ENCODE measurements at places on chromosomes 2 and 18.

- H3K4me3 ChIP-seq, result no peak overlapping the region
- no peaks in the 10 kb centered on the region for H3K4me1 ChIP-seq
- peak; percentile 26 for DNase-seq
- H3K27me3 ChIP-seq, result no peaks in the 10 kb centered on the region
- no peaks in the 10 kb centered on the region for H3K36me3 ChIP-seq
Measured at GRCh38 chr2:129768036-129768386, 211.5 kb upstream of the RAB6C start.

DNA sequence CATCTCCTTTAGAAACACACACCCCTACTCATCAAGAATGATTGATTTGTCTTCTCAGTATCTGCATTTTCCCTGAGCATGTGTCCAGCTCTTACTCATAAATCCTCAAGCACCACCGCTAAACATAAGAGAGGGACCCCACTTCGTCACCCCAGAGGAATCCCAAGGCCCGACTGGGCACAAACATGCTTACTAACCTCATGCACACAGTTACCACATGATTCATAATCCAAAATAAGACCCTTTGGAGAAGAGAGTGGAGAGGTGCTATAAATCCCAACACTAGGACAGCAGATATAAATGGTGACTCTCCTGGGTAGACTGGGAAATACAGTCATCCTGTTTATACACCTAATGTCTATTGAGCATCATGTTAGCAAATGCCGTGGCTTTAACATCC lies 843.2 kb upstream of the ID2 start:
- no peak overlapping the region for H3K4me3 ChIP-seq
- H3K36me3 ChIP-seq, result peaks cover 18% of the 10 kb centered on the region
- DNase-seq, result no peak
- H3K27me3 ChIP-seq, result no peaks in the 10 kb centered on the region
- H3K4me1 ChIP-seq, result peaks cover 31% of the 10 kb centered on the region
- no peak overlapping the region for H3K27ac ChIP-seq

GRCh38 chr18:6566338-6566911 lies 151.7 kb upstream of the L3MBTL4 start:
- H3K4me3 ChIP-seq, result no peak overlapping the region
- no peaks in the 10 kb centered on the region for H3K4me1 ChIP-seq
- DNase-seq, result no peak
- no peaks in the 10 kb centered on the region for H3K36me3 ChIP-seq

DNA sequence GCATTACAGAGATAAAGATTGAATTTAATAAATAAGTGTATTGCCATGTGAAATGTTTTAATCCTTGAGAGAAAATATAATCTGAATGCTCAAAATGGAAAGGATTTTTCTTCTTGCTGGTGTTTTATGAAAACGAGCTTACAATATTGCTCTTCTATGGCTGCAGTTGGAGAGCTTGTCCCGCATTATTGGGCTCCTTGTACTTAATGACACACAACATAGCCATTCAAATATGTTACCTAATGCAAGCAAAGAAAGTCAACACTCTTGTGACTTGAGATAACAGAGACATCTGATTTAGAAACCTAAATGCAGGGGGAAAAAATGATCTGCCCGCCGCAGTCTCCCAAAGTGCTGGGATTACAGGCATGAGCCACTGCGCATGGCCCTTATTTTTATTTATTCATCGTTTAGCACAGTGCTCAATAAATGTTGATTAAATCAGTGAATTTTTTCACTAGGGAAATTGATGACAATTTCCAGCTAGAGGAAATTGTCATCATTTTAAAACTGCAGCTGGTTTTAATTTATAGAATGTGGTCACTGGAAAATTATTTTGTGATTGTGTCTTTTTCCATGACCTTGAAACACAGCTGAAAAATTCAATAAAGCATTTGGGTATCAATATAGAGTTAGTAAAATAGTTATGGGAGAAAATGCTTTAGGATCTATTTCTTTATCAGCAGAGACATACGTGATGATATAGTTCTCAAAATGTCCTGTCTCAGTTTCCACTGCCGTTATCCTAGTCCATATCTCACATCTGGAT lies 2.4 kb upstream of the PRKD3 start:
- no peak overlapping the region for H3K4me3 ChIP-seq
- H3K27ac ChIP-seq, result no peak overlapping the region
- no peak for DNase-seq

DNA sequence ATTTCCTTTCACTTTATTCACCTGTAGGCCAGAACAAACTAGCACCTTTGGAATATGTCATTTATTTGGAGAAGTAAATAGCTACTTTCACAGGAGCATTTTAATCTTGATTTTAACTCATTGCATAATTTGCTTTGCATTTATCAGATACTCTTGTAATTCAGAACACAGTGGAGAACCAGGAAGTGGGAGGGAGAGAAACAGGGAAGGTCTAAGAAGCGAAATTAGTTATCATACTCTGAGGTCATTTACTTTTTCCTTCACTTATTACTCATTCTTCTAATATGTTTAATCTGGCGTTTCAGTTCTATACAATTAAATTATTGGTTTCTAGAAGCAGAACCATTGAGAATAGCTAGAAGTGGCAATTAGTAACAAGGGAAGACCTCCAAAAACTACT lies 20.7 kb downstream of the RBM44 start:
- no peak overlapping the region for H3K4me3 ChIP-seq
- H3K27me3 ChIP-seq, result no peaks in the 10 kb centered on the region
- H3K4me1 ChIP-seq, result peaks cover 17% of the 10 kb centered on the region
- H3K36me3 ChIP-seq, result no peaks in the 10 kb centered on the region
- no peak for DNase-seq
- no peak overlapping the region for H3K27ac ChIP-seq

GRCh38 chr2:135208016-135208415 lies 155.9 kb downstream of the RAB3GAP1 start:
- no peaks in the 10 kb centered on the region for H3K36me3 ChIP-seq
- no peaks in the 10 kb centered on the region for H3K4me1 ChIP-seq
- H3K4me3 ChIP-seq, result no peak overlapping the region
- H3K27me3 ChIP-seq, result no peaks in the 10 kb centered on the region
- H3K27ac ChIP-seq, result no peak overlapping the region

GRCh38 chr2:7997279-7997678 lies 684.6 kb upstream of the ID2 start:
- peaks cover 26% of the 10 kb centered on the region for H3K4me1 ChIP-seq
- no peak overlapping the region for H3K27ac ChIP-seq
- H3K4me3 ChIP-seq, result no peak overlapping the region
- no peaks in the 10 kb centered on the region for H3K27me3 ChIP-seq
- DNase-seq, result no peak

GRCh38 chr2:108893277-108893676 lies 95.7 kb downstream of the EDAR start:
- H3K27ac ChIP-seq, result no peak overlapping the region
- peaks cover 2% of the 10 kb centered on the region for H3K27me3 ChIP-seq
- no peak overlapping the region for H3K4me3 ChIP-seq
- DNase-seq, result no peak

DNA sequence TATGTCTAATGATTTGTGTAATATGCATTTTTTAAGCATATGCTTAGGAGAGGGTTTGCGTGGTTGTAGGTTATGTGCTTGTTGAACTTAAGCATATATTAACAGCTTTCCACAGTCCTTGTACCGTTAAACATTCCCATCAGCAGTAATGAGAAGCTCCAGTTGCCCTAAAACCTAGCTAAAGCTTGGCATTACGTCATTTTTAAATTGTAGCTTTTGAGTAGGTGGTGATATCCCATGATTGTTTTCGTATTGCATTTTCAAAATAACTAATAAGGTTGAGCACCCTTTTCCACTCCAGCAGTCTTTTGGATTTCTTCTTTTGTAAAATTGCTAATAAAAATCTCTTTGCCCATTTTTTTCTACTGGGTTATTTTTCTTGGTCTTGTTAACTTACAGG lies 453.1 kb upstream of the GCFC2 start:
- no peaks in the 10 kb centered on the region for H3K4me1 ChIP-seq
- no peak for DNase-seq
- no peak overlapping the region for H3K27ac ChIP-seq
- H3K36me3 ChIP-seq, result no peaks in the 10 kb centered on the region

DNA sequence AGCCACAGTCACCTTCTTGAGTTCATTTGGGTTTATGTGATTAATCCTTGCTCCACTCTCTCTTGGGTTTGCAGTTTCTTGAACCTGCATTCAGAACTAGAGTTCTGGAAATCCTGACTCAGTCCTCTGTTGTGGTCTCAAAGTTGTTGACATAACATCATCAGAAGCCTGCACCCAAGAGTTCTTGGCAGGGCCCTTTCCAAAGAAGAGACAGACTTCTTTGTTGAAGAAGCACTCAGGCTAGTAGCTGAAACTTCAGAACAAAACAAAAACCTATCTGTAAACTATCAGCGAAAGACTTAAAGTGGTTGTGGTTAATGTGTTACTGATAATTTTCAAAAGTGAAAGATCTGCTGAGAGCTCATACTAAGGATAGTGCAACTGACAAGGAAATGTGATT lies 120.8 kb downstream of the FAM168B start:
- H3K36me3 ChIP-seq, result no peaks in the 10 kb centered on the region
- peak; percentile 51 for DNase-seq
- H3K4me1 ChIP-seq, result peaks cover 12% of the 10 kb centered on the region
- H3K27me3 ChIP-seq, result peaks cover 5% of the 10 kb centered on the region
- H3K4me3 ChIP-seq, result no peak overlapping the region

DNA sequence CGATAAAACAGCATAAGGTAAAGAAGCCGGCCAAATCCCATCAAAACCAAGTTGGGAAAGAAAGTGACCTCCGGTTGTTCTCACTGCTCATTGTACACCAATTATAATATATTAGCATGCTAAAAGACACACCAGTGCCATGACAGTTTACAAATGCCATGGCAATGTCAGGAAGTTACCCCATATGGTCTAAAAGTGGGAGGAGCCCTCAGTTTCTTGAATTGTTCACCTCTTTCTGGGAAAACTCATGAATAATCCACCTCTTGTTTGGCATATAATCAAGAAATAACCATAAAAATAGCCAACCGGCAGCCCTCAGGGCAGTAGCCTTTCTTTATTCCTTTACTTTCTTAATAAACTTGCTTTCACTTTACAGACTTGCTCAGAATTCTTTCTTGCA lies 544.9 kb upstream of the SETBP1 start:
- DNase-seq, result no peak
- H3K36me3 ChIP-seq, result no peaks in the 10 kb centered on the region
- H3K4me3 ChIP-seq, result no peak overlapping the region
- H3K27me3 ChIP-seq, result peaks cover 2% of the 10 kb centered on the region

DNA sequence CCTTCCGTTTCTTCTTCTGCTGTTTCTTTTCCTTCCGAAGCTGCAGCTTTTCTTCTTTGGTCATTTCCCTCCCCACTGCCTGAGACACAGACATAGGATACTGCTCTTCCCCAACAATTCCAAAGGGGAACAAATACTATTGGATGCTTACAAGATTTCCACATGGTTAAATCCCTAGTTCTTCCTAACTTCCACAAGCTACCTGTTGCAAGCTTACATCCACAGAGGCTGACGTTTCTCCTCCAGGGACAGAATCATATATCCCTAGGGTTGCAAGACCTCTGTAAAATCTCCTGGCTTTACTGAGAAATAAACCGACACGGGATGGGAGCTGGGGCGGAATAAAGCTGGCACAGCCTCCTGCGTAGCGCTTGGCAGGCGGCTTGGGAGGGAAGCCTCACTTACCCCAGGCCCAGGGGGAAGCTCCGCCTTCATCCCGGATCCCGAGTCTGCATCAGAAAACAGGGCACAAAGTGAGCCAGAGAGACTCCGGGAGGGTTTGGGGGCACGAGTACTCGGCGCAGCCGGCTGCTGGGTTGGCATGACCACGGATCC lies 590 bp downstream of the EIF2B4 start:
- H3K4me1 ChIP-seq, result peaks cover 36% of the 10 kb centered on the region
- peaks cover 43% of the 10 kb centered on the region for H3K36me3 ChIP-seq
- no peaks in the 10 kb centered on the region for H3K27me3 ChIP-seq
- DNase-seq, result no peak
- peak overlapping the region; percentile 84 for H3K4me3 ChIP-seq
- peak overlapping the region; percentile 90 for H3K27ac ChIP-seq

GRCh38 chr18:62876111-62876510 lies 160.8 kb downstream of the PHLPP1 start:
- H3K4me1 ChIP-seq, result peaks cover 22% of the 10 kb centered on the region
- H3K27me3 ChIP-seq, result no peaks in the 10 kb centered on the region
- peaks cover 6% of the 10 kb centered on the region for H3K36me3 ChIP-seq
- no peak overlapping the region for H3K27ac ChIP-seq

DNA sequence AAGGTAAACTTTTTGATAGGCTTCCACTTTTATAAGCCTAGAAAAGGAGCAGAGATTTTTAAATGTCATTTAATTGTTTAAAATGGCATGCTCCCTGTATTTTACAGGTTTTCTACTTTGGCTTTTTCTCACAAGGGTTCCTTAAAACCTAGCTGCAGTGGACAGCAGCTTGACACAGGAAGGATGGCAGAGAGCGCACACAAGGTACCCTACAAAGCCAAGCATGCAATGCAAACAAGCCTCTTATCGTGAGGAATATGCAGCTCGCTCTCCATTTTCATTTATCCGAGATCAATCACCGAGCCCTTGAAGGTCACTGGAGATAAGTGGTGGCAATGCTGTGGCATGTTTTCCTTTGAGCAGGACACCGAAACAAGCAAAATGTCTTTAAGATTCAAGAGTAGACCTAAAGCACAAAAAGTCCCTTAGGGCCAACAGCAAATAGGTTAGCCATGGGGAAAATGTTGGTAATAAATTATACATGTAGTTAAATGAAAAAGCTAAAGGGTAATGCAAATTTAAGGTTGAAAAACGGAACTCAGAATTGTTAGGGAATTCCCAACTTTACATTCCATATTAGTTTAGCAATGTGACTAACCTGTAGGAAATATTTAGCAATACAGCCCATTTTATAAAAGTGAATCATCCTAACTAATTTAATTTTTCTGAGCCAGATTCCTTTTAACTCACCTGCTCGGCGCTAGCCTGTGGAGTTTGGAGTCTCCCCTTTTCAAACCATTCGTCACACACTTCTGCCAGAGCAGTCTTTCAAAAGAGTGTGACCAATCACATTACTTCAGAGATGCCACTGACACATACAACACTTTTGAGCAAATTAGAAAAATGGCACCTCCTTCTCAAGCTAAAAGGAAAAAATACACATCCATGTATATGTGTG lies 337.9 kb upstream of the PKDCC start:
- H3K27ac ChIP-seq, result no peak overlapping the region
- peaks cover 2% of the 10 kb centered on the region for H3K27me3 ChIP-seq
- H3K4me3 ChIP-seq, result no peak overlapping the region
- H3K4me1 ChIP-seq, result peaks cover 1% of the 10 kb centered on the region
- no peak for DNase-seq

- H3K27ac ChIP-seq, result no peak overlapping the region
- peaks cover 32% of the 10 kb centered on the region for H3K27me3 ChIP-seq
Measured at GRCh38 chr2:132668189-132668823, 1.7 kb downstream of the LYPD1 start.

Measured in activated CD8-positive, alpha-beta memory T cell treated with anti-CD3 and anti-CD28 coated beads, Interleukin-2, amount 10 ng/mL, durations not matched to agents 7 days and 5 days (primary cell).